A549 treated with CORT108297 at 1 μM for 4 hours (cell line): ENCODE measurements at places on chromosomes 11 and 22. TPM values are rescaled to one million over a fixed set of nuclear protein-coding genes. Genes with fewer than 3 reads are reported as not detected.

The PYGM gene
- total RNA-seq: 0.18 to 0.54 TPM (median 0.25 TPM) in 5 replicates

The ZDHHC13 gene
- total RNA-seq: 15.3 to 18.3 TPM (median 17.2 TPM) in 5 replicates

The BBOX1 gene
- total RNA-seq: 0.05 to 0.39 TPM in 2 of 5 replicates, not detected in the others

The OR2AG1 gene
- not detected in 5 replicates for total RNA-seq

The CSNK2A3 gene
- total RNA-seq: 1.4 to 2.3 TPM (median 1.8 TPM) in 5 replicates

The NXPE2 gene
- total RNA-seq: 0.05 TPM in 1 of 5 replicates, not detected in the others

The CASP1 gene
- total RNA-seq: 0.13 to 0.52 TPM (median 0.32 TPM) in 4 of 5 replicates, not detected in the other

The C11orf91 gene
- 0.35 to 1.8 TPM (median 1.4 TPM) in 5 replicates for total RNA-seq

The SPTBN2 gene
- total RNA-seq: 9.4 to 11.7 TPM (median 10.1 TPM) in 5 replicates

The OR6T1 gene
- not detected in 5 replicates for total RNA-seq

The PATE2 gene
- not detected in 5 replicates for total RNA-seq

The F2 gene
- 2.0 to 3.2 TPM (median 2.4 TPM) in 5 replicates for total RNA-seq

The GPR83 gene
- total RNA-seq: 0.03 to 0.08 TPM (median 0.05 TPM) in 5 replicates

The MIOX gene
- 0.12 TPM in 1 of 5 replicates, not detected in the others for total RNA-seq

The C11orf21 gene
- not detected in 5 replicates for total RNA-seq

The CBX6 gene
- total RNA-seq: 26.0 to 35.1 TPM (median 32.4 TPM) in 5 replicates

The SCYL1 gene
- total RNA-seq: 44.7 to 67.1 TPM (median 63.3 TPM) in 5 replicates

The DSCAML1 gene
- total RNA-seq: 0.12 to 0.39 TPM (median 0.20 TPM) in 5 replicates

The KCNE3 gene
- 0.05 TPM in 1 of 5 replicates, not detected in the others for total RNA-seq

The ROM1 gene
- 3.3 to 5.0 TPM (median 3.6 TPM) in 5 replicates for total RNA-seq

The IGLL1 gene
- not detected in 5 replicates for total RNA-seq

The OR52H1 gene
- not detected in 5 replicates for total RNA-seq

The APOA4 gene
- total RNA-seq: not detected in 5 replicates

The CACNA1I gene
- total RNA-seq: 0.02 to 0.07 TPM (median 0.03 TPM) in 5 replicates

The MYO7A gene
- total RNA-seq: 1.2 to 1.5 TPM (median 1.2 TPM) in 5 replicates

The TRIM64C gene
- not detected in 5 replicates for total RNA-seq

The SLC22A8 gene
- total RNA-seq: not detected in 5 replicates

The MMP7 gene
- total RNA-seq: 21.2 to 33.1 TPM (median 24.6 TPM) in 5 replicates

The APOBEC3A gene
- not detected in 5 replicates for total RNA-seq

The FUT4 gene
- 2.2 to 2.9 TPM (median 2.6 TPM) in 5 replicates for total RNA-seq

The SGSM1 gene
- total RNA-seq: 0.18 to 0.64 TPM (median 0.29 TPM) in 5 replicates

The RCOR2 gene
- 0.87 to 1.3 TPM (median 1.1 TPM) in 5 replicates for total RNA-seq

The PICALM gene
- 78.7 to 108 TPM (median 83.1 TPM) in 5 replicates for total RNA-seq

The OR8D1 gene
- not detected in 5 replicates for total RNA-seq

The RAC2 gene
- total RNA-seq: 0.11 to 0.27 TPM (median 0.22 TPM) in 5 replicates

The PIWIL4 gene
- 0.07 to 0.47 TPM (median 0.15 TPM) in 5 replicates for total RNA-seq

The OR5A1 gene
- total RNA-seq: not detected in 5 replicates

The CENPM gene
- total RNA-seq: 26.5 to 45.1 TPM (median 39.3 TPM) in 5 replicates

The CCDC81 gene
- 0.18 to 0.38 TPM (median 0.23 TPM) in 5 replicates for total RNA-seq

The ZNF214 gene
- total RNA-seq: 0.57 to 1.1 TPM (median 0.79 TPM) in 5 replicates

The MMP13 gene
- 0.05 TPM in 2 of 5 replicates, not detected in the others for total RNA-seq

The CRYBB2 gene
- not detected in 5 replicates for total RNA-seq

The VSIG10L2 gene
- not detected in 5 replicates for total RNA-seq

The SLC22A12 gene
- not detected in 5 replicates for total RNA-seq
